Activated T-helper 1 cell treated with anti-CD3 and anti-CD28 coated beads, Interleukin-2, amount 50 U/mL, for 16 hours (primary cell): ENCODE measurements at places on chromosomes 16 and 17.

- no peak for DNase-seq
Measured at GRCh38 chr16:70805380-70805779, 4.4 kb upstream of the VAC14 start.

- DNase-seq: no peak
Measured at GRCh38 chr16:5379954-5380353, 282.4 kb upstream of the EEF2KMT start.

DNA sequence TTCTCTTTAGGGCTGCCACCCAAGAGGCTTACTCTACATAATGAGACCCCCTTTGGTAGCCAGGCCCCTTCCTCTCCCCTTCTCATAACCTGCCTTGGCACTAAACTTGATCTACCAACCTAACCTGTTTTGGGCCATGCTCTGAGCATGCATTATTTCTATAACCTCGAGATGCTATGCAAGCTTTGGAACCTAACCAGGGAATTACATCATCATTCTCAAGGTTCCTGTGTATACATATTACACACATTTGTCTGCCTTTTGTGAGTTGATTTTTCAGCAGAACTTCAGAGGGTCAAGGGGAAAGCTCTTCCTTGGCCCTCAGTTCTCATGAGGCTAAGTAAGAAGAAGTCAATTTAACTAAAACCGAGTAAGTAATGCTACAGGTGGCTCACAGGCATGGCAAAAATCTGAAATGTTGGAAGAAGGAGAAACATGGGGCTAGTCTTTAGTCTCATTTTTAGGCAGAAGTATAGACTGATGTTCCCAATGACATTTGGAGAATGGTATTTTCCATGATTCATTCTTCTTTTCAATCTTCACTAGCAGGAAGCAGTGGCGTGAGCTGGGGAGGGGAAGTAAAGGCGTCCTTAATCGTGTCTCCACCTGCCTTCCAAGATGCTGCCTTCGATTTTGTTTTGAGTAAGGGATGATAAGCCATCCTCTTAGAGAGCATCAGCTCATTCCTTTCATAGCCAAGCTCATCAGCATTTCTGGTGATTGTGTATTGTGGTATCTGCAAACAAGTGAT lies 308.4 kb downstream of the ABCC12 start:
- DNase-seq: no peak

DNA sequence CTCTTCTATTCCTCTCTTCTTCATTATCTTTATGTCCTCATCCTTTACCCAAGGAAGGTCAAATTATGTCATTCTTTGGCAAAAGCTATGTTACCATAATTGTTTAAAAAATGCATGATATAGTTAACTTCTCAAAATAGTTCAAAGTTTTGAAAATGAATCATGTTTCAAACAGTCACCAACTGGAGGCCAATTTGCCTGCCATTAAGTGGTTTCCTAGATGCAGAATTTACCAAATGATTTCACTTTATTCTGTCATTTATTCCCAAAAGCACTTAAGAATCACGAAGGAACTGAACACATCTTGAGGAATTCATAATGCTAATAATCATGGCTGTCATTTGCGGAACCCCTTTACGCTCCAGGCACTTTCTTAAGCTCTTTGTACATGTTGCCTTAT lies 190.9 kb upstream of the CDH11 start:
- no peak for DNase-seq

- DNase-seq: no peak
Measured at GRCh38 chr16:88333848-88334777, 48.6 kb upstream of the ZNF469 start.

DNA sequence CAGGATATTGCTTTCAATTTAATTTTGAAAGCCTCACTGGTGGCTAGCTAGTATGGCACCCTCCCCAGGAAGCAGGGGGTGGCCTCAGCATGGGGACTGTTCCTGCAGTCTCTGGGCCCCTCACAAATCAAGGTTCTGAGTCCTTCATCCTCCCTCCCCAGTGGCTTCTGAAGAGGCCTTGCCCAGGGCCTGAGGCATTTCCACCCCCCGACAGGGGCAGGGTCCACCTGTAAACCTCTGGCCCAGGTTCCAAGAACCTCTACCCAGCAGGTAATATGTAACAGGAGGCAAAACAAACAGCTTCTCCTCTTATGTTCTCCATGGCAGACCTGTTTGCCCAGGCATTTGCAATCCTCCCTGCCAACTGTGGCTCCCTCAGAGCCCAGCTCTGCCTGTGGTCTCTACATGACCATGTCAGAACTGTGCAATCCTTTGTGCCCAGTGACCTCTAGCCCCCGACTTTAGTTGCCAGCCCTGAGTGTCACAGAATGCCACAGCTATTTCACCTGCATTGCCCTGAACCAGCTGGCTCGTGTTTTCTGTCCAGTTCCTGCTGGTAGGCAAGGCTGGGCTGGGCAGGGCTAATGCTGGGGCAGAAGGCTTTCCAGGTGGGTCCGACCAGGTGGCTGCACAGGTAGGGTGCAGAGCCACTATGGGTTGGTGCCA lies 14.3 kb downstream of the ACSF2 start:
- no peak for DNase-seq

GRCh38 chr17:71063127-71063526 lies 893.8 kb downstream of the KCNJ2 start:
- DNase-seq: no peak

DNA sequence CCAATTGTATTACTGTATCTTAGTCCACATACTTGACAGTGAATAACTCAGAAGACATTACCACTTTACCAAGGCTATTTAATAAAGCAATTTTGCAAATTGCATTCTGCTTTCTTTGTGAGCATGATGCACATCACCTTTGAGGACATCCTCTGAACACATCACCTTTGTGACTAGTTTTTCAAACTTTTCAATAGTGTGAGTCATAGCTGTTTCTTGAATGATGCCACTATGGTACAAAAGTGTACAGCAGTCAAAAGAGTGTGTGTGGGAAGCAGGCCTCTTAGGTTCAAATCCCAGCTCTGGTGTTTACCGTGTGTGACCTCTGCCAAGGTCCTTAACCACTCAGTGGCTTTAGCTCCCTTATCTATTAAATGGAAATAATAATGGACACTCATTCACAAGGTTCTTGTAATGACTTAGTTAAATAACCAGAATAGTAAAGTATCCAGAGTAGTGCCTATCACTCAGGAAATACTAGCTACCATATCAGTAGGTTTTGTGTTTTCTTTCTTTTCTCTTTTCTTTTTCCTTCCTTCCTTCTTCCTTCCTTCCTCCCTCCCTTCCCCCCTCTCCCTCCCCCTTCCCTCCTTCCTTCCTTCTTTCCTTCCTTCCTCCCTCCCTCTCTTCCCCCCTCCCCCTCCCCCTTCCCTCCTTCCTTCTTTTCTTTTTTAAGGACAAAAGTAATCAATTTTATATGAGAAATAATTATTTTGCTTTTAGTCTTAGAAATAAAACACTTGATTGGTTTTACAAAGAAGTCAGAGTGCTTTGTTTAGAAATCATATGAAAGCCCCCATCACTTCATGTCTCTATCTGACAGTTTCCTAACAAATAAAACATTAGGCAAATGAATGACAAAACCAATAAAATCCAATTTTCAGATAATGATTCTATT lies 178.9 kb downstream of the MYO1D start:
- no peak for DNase-seq

DNA sequence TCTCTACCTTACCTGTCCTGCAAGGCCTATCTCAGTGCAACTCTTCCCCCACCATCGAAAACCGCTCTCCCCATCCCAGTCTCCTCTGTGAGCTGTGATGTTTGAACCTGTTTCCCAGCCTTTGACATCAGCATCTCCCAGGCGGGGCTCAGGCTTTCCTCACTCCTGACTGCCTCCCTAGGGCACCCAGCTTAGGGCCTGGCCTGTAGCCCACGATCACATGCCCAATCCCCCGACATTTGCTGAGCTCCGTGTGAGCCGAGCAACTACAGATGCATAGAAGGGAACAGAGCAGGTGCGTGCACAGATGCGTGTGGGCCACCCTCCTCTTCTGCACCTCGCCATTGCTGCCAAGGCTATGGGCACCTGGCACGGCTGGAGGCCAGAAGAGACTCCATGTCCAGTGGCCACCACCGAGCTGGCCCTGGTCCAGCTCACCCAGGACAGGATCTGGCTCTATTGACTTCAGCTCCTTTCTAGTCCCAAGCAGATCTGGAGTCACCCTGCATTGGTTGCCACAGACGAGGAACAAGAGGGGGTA lies 35.5 kb upstream of the CMIP start:
- DNase-seq: no peak

- no peak for DNase-seq
Measured at GRCh38 chr17:82678265-82678891, 20.1 kb downstream of the RAB40B start.

GRCh38 chr16:58753711-58754134 lies 19.6 kb upstream of the GOT2 start:
- no peak for DNase-seq

GRCh38 chr17:76735006-76735405 lies 2.1 kb downstream of the SRSF2 start:
- DNase-seq: no peak

- no peak for DNase-seq
Measured at GRCh38 chr16:17384471-17384870, 86.3 kb downstream of the XYLT1 start.

DNA sequence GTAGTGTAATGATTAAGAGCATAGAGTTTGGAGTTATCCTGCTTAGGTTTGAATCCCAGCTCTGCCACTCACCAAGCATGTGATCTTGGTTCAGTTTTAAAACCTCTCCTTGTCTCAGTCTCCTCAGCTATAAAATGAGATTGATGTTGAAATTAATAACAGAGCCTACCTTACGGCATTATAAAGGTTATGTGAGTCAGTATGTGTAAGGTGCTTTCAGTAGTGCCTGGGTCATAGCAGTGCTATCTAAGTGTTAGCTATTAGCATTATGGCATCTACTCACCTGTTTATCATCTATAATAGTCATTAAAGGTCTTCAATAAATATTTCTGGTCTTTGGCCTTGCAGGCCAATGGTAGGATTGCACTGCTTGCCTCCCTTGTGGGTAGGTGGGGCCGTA lies 53.4 kb downstream of the PRKCB start:
- DNase-seq: no peak

DNA sequence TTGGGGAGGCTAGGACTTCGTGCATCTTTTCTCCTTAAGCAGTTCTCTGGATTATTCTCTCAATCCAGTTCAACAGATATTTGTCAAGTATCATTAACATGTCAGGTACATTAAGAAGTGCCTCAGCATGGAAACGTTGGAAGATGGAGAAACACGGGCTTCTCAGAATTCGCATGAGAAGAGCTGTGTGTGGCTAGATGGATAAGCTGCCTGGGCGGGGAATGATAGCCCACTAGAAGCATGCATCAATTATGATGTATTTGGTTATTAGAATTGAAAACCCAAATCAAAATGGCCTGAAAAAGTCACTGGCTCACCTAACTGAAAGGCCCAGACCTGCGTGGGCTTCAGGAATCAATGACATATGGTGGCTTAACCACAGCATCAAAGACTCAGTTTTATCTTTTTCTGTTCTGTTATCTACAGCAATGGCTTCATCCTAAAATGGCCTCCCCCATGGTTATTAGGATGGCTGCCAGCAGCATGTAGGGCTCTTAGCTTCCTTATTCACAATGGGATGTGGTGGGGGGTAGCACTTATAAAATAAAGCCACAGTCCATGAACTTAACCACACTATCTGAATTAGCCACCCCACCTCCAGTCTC lies 43.9 kb downstream of the MMD start:
- no peak for DNase-seq

DNA sequence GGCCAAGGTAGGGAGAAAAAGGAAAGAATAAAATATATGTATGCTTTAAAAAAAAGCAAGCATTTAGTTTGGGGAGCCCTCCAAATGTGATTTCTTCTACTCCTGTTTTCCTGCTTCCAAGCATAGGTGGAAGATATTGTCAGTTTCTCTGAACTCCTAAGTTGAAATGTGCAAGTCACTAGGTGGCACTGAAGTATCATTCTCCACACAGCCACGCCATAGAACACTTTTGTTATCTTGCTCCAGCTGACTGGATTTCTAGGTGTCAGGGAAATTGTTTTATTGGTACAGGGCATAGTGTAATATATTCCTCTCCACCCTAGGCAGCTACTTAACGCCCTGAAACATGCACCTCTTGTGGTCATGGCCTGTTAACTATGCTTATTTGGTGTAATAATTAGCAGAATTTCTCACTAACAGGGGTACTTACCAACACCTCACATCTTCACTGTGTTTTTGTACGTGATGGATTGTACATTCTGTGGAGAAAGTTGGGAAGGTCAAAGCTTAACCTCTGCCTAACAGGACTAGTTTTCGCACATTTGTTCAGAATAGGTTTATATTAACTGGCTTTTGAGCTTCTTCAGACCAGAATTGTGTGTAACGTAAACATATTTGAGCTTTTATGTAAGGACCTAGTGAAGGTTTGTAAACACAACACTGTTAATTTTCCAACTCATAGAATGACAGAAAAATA lies 69.3 kb downstream of the FTO start:
- no peak for DNase-seq

- DNase-seq: no peak
Measured at GRCh38 chr16:89473136-89473712, 17.1 kb downstream of the ANKRD11 start.

GRCh38 chr17:29596811-29597210 lies 3.9 kb downstream of the ANKRD13B start:
- DNase-seq: no peak
